Right ventricle myocardium inferior (tissue), 1 donor: ENCODE measurements at places on chromosomes 5 and 9.

- DNase-seq, result no peak
Observed at GRCh38 chr5:66710557-66711088, 114.4 kb downstream of the MAST4 start.

- DNase-seq, result no peak
Observed at GRCh38 chr5:175840050-175840841, 31.1 kb upstream of the CPLX2 start.

- DNase-seq, result no peak
Observed at GRCh38 chr5:125609011-125609410, 814.2 kb upstream of the GRAMD2B start.

GRCh38 chr9:25310961-25311360 lies 367.3 kb downstream of the TUSC1 start:
- DNase-seq, result no peak
